RCC 7860 (cell line): ENCODE measurements at places on chromosomes 5 and 9.

- DNase-seq: peak; percentile 99
Observed at GRCh38 chr9:124659099-124659659, 111.9 kb downstream of the NR6A1 start.

DNA sequence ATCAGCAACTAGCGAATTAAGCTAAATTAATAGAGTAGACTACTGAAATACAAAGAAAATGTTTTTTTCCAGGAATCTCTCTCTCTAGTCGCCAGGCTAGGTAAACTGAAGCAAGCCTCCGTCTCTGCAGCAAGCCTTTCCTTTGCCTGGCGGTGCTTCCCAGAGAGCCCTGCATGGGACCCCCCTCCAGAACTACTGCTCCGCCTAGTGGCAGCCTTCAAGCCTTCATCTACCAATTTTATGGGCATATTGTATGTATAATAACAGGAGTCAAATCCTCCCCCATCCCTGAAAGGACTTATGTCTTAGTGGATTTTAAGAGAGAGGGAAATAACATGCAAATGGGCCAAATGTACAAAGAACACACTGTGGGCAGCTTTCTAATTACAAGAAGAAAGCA lies 241.9 kb downstream of the SAXO1 start:
- DNase-seq: no peak

DNA sequence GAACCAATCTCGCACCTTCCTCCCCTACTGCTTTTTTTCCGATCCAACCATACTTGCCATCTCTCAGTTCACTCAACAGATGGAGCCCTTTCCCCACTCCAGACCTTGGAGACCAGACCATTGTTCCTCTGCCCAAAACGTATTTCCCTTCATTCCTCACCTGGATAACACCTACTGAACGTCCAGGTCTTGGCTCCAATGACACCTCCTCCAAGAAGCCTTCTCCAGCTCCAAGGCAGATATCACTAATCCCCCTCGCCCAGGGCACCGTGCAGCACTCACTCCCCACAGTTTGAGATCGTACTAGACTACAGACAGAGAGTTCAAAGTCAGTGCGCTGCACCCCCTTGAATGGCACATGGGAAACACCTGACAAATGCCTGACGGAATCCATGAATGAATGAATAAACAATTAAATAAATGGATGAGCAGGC lies 47.1 kb upstream of the AKNA start:
- DNase-seq: peak; percentile 18

GRCh38 chr5:38455796-38456330 lies 100.6 kb downstream of the LIFR start:
- peak; percentile 35 for DNase-seq

DNA sequence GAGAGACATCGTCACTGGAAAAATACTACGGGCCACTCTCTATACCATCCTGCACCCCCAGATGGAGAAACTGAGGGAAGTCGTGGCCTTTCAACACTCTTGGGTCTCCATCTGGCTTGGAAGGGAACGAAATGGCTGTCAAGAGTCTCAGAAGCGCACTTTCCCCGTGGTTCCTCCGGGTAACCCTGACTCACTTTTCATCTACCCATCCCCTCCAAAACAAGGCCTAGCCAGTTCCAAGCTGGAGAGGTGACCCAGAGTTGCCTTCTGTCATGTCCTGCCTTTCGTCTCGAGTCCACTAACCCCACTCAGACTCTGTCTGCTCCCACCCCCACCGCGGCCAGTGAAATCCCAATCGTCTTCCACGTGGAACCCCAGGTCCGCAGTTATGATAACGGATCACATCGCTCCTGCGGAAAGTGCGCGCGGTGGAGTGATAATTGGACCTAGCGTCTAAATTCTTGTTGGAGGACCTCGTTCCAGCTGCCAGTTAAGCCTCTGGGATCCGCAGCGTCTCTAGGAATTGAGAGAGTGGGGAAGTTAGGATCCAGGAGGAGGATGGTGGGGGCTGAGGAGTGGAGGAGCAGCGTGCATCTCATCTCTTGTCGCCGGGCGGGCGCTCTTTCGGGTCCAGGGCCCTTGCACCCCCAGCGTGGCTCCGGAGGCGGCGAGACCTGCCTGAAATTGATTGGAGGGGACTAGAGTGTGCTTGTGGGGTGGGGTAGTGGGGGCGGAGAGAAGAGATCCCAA lies 4.6 kb downstream of the CDKN2A start:
- DNase-seq: no peak

DNA sequence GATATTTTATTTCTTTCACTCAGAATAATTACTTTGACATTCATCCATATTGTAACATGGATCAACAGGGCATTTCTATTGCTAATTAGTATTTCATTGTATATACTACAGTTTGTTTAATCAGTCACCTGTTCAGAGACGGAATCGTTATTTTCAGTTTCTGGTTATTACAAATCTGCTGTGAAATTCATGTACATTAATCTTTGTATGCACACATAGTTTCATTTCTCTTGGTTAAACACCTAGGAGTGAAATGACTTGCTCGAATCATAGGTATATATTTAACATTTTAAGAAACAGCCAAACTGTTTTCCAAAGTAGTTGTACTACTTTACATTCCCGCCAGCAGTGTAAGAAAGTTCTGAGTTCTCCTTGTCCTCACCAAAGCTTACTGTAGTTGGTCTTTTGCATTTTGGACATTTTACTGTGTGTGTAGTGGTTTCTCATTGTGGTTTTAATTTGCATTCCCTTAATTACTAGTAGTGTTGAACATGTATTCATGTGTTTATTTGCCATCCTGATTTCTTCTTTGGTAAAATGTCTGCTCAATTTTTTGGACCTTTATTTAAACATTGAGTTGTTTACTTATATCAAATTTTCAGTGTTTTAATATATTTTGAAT lies 198.2 kb downstream of the SAXO1 start:
- no peak for DNase-seq

DNA sequence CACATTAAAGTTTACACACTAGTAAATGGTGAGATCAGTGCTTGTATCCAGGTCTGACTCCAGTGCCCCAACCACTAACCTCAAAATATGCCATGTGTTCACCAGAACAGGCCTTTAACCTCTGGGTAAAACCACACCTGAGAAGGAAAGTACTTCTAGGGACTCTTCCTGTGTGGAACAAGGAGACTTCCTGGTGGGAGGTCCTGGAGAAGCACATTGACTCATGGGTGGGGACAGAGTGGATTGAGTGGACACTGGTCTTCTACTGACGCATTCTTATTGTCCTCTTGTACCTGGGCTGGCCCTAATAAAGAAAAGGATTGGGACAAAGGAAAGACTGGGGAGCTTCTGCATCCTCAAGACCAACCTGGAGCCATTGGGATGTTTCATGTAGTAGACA lies 43.4 kb downstream of the ANGPTL2 start:
- DNase-seq: no peak

- DNase-seq: no peak
Observed at GRCh38 chr5:132467287-132467984, 23.1 kb downstream of the IRF1 start.

GRCh38 chr5:54944364-54944763 lies 41.0 kb downstream of the ESM1 start:
- DNase-seq: no peak

GRCh38 chr5:23316060-23316591 lies 191.3 kb upstream of the PRDM9 start:
- DNase-seq: no peak

DNA sequence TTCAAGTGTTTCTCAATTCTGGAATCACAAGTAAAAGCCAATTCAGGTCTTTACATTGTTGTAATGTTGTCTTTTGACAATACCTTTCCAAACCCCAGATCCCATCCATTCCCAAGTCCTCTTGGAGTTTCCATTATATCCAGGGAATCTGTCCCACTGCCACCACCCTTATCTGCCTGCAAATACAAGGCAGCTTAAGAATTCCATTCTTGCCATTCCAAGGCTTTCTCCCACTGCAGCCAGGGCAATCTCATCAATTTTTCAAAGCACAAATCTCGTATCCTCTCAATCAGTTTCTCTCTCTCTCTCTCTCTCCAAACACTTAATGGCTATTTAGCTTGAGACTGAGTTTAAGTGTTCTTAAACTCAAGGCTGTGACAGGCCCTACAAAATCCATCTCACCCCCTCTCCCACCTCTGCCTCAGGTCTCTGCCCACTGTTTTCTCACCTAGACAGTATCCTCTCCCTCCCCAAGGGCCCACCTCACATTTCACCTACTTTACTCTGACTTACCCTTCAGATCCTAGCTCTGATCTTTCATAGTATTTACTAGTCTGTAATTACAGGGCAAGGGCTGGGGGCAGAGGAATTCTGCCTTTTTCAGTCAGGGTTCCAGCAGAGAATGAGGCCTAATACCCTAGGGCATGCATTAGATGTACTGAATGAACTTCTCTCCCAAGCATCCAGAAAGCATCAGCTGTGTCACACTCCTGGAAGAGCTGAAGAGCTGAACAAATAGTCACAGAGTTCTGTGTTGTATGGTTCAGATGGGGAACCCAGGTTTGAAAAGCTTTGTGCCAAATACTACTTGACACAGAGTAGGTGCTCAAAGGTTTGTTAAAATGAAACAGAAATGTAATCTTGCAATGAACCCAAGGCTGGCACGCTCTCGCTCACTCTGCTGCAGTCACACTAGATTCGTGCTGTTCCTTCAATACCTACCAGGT lies 46.0 kb downstream of the RAPGEF1 start:
- no peak for DNase-seq

DNA sequence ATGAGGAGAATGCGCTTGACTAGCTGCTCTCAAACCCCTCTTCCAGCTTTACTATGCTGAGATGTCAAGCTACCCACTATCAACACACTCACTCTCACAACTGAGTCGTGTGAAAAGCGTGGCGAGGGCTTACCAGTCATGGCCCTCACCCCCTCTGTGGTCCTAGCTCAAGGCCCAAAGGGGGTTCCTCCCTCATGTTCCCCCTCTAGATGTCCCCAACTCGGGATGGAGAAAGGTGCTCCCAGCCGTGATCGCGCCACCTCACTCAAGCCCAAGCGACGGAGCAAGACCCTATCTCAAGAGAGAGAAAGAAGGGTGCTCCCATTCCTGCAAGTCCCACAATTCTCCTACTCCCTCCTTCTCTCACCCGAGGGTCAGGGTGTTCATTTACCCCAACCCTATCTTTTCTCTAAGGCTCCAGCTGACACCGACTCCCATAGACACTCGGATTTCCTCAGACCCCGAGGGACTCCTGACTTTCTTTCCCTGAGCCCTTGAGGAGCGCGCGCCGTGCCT lies 559 bp downstream of the SLC38A9 start:
- DNase-seq: no peak

DNA sequence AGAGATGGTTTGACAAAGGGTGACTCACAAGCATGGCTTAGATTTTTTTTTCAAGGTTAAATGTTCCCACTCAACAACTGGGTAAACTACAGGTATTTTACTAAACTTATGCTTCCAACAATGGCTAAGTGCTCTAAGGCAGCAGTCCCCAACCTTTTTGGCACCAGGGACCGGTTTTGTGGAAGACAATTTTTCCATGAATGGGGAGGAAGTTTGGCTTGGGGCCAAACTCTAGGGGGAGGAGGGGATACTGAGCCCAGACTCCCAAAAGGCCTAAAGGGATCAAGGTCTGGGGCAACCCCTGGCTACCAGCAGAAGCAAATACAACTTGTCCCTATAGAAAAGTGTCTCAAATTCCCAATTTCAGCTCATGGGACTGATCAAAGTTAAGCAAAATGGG lies 32.0 kb upstream of the HSD17B3 start:
- no peak for DNase-seq

DNA sequence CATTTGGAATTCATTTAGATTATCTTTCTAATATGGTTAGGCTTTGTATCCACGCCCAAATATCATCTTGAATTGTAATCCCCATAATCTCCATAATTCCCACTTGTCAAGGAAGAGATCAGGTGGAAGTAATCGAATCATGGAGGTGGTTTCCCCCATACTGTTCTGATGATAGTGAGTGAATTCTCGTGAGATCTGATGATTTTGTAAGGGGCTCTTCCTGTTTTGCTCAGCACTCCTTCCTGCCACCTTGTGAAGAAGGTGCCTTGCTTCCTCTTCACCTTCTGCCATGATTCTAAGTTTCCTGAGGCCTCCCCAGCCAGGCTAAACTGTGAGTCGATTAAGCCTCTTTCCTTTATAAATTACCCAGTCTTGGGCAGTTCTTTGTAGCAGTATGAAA lies 527.5 kb upstream of the ARRDC3 start:
- no peak for DNase-seq

- no peak for DNase-seq
Observed at GRCh38 chr9:107249131-107249533, 33.9 kb upstream of the RAD23B start.

GRCh38 chr9:132287256-132287760 lies 67.5 kb downstream of the SETX start:
- no peak for DNase-seq

DNA sequence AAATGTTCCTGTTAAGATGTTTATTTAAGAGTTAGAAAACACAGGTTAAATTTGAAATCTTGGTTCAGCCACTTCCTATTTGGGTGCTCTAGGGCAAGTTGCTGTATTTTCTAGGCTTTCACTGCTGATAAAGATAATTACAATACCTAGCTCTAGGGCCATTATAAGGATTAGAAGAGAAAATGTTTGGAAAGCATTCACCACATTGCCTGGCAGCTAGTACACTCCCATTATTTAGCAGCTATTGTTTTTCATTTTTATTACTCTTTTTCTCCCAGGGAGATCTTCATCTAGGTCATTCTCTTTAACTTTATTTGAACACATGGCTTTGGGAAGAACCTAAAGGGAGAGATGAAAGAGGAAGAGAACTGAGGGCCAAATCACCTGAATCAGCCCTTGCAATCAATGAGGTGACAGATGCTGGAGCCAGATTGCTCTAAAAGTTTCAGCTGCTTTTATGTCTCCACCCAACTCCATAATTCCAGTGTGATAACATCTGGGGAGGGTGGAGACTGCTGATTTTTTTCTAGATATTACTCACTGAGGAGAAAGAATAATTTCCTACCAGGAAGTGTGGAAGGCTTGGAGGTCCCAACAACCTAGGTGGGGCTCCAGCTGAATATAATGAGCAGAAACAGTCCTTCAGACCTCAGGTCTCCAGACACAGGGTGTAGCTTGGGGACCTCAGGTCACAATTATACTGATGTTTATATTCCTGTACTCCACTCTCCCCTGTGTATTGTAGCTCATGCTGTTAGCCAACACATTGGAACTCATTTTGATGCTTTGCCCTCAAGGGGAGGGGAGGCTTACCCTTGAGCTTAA lies 640.0 kb downstream of the RAB3C start:
- no peak for DNase-seq

DNA sequence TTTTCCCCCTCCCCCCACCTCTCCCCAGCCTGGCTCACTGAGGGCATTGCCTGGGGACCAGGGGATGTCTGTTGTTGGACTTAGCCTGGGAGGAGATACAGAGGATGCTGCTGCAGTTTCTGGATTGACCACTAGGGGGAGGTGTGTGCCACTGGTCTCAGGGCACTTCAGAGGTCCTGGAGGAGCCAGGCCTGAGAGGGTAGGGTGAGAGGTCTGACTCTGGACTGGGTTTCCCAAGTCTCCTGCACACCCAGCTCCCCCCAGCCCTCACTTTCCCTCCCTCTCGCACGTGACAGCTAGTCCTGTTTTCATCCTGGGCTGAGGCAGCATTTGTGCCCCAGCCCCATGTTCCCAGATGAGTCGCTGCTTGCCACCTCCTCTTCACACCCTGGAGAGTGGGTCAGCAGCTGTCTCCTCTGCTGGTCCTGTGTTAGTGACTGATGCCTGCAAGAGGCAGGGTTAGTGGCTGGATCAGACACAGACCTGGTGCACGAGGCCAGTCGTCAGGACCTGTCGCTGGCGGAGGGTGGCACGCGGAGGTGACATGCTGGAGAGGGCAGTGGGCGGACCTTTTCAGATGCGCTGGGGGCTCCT lies 4.4 kb downstream of the IL3 start:
- peak; percentile 57 for DNase-seq

- DNase-seq: no peak
Observed at GRCh38 chr5:87389296-87390034, 23.3 kb downstream of the CCNH start.

- no peak for DNase-seq
Observed at GRCh38 chr9:89611425-89611824, 6.6 kb downstream of the GADD45G start.
